DMS 273 treated with DMSO at 0.1 percent for 48 hours (cell line): ENCODE measurements at places on chromosomes 2 and 18.
A peak's percentile ranks its signal among the peaks of the same experiment; 100 is the strongest.

DNA sequence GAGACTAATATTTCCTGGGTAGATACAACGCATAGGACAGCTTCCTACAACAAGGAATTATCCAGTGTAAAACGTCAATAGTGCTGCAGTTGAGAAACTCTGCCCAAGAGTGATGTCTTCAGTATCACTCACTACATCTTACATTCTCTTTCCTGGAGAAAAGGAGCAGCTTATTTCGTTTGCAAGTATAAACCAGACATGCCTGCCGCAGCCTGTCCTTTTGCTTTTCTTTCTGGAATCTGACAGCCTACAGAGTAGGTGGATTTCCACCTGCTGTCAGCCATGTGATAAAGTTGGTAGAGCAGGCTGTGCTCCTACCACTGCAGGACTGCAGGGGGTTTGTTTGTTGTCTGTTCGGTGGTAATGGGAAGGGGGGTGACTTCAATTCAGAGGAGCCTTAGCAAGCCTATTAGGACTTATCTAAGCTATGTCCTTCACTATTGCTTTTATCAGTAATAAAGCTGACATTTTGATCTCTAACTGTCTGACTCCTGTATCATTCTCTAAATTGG lies 439.1 kb downstream of the GRB14 start:
- DNase-seq: no peak

- DNase-seq: no peak
Observed at GRCh38 chr2:73984203-73984921, at the start of gene TET3. TSS of gene TET3 (plus strand) at chr2:73984910. CDS start at chr2:73986404, 1,494 bp downstream.

GRCh38 chr18:26335156-26335555 lies 108.9 kb downstream of the TAF4B start:
- DNase-seq: no peak

DNA sequence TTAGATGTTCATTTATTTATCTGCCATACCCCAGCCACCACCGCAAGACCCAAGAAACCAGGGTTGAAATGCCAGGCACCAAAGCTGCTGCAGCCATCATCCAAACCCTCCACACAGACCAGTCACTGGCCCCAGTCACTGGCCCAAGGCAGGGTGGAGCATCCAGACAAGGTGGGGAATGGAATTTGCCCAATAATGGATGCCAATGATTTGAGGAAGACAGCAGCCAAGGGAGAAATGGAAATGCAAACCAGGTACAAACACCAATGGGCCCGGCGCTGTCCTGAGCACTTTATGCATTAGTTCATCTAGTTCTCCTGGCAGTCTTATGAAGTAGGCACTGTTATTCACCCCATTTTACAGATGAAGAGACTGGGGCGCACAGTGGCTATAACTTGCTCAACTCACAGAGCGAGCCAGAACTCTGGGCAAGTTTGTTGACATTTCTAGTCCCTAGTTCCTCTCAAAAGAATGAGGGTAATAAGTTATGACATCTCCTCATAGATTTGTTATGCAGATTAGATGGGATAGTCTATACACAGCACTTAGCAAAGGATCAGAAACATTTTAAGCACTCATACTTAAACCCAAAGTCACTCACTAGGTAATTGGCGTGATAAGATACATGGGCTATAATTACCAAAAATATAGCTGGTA lies 173.3 kb downstream of the TMEM247 start:
- no peak for DNase-seq

DNA sequence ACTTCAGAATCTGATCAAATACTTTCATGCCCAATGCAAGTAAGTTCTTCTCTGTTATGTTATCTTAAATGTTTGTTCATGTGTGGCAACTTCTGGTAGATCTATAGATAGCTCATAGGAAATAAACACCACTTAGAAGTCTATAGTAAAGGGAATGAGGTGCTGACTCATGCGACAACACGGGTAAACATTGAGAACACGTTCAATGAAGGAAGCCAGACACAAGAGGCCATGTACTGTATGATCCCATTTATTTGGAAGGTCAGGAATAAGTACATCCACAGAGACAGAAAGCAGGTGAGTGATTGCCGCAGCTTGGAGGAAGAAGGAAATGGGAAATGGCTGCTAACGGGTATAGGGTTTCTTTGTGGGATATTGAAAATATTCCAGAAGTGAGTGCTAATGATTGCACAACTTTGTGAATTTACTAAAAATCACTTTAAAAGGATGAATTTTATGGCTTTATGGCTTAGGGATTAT lies 95.4 kb downstream of the ITGB1BP1 start:
- DNase-seq: no peak

DNA sequence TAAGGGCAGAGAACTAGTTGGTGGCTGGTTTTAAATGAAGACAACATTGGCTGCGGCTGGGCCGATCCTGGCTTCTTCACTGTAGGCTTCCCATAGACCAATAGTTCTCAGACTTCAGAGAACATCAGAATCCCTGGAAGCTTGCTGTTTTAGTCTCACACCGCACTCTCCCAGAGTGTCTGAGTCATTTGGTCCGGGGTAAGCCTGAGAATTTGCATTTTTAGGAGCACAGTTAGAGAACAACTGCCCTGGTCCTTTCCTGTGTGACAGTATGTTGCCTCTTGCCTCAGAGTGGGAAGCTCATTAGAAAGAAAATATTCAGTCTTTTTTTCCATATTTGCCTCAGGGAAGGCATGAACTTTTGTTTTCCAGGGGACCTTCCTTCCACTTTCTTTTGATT lies 137.1 kb upstream of the GAREM1 start:
- no peak for DNase-seq

DNA sequence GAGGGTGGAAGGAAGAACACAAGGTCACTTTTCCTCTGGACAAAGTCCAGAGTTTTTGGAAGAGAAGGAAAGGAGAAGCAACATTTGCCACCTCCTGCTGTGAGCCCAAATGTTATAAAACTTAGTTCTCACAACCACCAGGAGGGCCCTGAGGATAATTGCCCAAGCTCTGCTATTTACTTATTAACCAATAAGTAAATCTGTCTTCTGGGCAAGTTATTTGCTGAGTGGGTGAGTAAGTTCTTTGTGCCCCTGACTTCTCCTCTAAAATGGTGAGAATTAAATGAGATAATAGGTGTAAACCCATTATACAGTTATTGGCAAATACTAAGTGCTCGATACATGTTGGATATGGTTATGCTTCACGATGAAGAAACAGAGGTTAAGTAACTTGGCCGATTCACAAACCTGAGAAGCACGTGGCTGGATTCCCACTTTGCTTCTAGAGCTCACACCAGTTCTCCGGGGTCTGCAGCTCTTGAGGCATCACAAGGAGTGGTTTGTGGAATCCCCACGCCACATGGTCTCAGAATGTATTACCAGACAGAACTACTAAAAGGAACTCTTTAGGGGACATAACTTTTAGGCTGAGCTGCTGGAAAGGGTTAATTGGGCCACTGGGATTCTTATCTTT lies 164.1 kb downstream of the MYCN start:
- DNase-seq: peak; percentile 53

GRCh38 chr18:12474146-12474545 lies 66.4 kb downstream of the PRELID3A start:
- DNase-seq: no peak

DNA sequence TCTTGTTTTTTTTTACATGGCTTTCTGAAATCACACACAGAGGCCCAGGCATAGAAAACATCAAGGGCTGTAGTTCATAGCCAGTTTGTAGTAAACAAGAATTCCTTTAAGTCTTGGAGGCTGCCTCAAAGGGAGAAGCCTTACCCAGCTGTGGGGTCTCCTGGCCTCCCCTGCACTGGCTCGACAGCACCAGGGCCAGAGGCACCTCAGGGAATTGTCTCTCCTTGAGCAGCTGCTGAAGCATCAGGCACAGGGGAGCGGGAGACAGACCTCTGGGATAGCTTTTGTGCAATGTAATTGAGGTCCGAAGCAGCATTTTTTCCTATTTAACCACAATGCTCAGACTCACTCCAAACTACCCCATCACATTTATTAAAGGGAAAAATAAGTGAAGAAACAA lies 209.1 kb downstream of the HRH4 start:
- no peak for DNase-seq

DNA sequence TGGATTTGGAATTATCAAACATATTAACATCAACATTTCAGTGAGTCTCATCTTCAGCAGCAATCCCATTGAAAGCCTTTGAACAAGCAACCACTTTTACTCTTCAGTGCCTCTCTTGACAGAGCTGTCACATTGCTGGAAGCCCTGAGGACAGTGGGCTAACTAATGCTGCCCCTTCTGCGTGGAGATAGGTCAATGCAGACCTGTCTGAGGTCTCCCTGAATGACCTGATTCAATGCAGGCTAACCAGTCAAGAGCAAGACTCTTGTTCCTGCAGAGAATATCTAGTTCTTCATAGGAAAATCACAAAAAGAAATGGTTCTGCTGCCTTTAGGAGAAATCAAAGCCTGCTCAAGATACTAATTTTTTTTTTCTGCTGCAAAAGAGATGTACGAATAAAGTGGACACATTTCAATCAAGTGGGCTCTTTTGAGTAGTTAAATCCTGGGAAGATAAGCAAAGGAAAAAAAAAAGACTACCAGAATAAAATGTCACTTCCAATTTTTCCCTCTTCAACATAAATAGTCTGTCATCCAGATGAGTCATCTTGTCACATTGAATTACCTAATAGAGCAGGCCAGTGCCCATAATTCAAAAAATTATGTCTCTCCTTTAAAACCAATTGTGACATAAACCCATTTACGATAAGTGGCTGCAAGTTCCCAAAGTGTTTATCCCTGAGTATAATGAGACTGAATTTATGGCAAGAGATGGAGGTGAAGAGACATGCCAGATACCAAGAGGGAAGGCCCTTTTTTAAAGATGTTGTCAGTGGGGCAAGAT lies 1269.0 kb upstream of the DDX18 start:
- no peak for DNase-seq

DNA sequence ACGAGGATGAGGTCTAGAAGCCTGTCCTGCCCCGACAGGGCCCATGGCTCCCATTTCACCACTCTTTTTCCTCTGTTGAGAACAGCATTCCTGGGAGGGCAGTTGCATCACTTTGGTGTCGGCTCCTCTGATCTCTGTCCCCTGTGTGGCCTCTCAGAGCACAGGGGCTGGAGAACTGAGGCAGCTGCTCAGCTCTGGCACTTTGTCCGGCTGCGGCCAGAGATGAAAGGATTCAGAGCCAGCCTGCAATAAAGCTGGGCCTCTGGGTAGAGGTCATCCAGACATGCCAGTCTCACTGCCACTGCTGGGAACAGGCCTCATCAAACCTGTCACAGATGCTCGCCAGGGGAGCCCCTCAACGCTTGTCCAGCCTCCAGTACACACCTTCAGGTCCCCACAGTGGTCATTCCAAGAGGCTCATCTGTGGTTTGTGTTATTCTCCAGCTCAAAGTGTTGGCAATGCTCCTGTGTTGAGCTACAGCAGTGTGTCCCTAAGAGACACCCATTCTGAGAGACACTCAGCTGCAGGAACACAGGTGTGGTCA lies 13.1 kb upstream of the ROCK2 start:
- no peak for DNase-seq

DNA sequence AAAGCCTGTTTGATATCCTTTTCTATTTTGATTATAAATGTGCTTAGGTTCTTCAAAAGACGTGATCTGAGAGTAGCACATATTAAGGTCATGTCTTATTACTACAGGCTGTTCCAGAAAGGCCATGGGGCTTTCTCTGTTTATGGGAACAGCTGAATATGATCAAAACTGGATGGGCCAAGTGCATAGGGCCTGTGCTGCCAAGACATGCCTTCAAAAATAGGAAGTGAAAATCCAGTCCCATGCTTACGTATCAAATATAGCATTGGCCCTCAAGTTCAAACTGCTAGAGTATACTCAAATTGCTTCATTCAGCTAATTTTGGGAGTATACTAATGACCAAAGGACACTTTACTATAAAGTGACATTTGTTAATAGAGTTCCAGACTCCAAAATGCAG lies 24.1 kb downstream of the SLC25A52 start:
- DNase-seq: no peak

DNA sequence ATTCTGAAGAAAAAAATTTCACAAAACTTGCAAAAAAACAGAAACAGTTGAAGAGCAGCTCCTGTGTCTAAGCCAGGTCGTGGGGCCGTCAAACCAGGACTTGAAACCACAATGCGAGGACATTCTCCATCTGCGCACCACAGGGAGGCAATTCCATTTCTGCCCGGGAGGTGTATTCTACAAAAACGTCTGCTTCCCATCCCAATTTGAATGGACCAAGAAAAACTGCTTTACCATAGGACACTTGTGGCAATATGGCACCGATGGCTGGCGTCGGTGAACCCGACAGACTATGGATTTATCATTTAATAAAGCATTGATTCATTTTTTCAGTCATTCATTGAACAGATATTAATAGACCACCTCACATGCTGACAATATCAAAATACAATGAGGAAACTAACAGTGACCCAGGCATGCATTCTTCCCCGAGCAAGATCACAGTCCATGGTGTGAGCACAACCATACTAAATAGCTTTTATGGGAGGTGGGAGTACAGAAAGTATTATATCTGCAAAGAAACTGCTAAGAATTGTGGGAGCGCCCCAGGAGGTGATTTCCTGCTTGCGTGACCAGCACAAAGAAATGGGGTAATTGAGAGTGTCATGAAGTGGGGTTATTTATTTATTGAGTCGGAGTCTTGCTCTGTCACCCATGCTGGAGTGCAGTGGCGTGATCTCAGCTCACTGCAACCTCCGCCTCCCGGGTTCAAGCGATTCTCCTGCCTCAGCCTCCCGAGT lies 10.5 kb upstream of the ZAP70 start:
- DNase-seq: no peak

GRCh38 chr2:74067221-74067747 lies 80.4 kb downstream of the BOLA3 start:
- DNase-seq: no peak

DNA sequence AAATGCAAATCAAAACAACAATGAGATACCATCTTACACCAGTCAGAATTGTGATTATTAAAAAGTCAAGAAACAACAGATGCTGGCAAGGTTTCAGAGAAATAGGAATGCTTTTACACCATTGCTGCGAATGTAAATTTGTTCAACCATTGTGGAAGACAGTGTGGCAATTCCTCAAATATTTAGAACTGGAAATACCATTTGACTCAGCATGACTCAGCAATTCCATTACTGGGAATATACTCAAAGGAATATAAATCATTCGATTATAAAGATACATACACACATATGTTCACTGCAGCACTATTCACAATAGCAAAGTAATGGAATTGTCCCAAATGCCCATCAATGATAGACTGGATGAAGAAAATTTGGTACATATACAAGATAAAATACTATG lies 516.7 kb downstream of the ERBB4 start:
- DNase-seq: no peak

- DNase-seq: no peak
Observed at GRCh38 chr2:181984814-181985631, 630 bp upstream of the PPP1R1C start.

GRCh38 chr2:209821806-209822205 lies 50.2 kb downstream of the UNC80 start:
- DNase-seq: no peak

- DNase-seq: no peak
Observed at GRCh38 chr18:44781886-44782285, 101.2 kb downstream of the SETBP1 start.
